HT1080 (cell line): ENCODE measurements at places on chromosomes 1 and 21. TPM values are rescaled to one million over a fixed set of nuclear protein-coding genes. Genes with fewer than 3 reads are reported as not detected.

DNA sequence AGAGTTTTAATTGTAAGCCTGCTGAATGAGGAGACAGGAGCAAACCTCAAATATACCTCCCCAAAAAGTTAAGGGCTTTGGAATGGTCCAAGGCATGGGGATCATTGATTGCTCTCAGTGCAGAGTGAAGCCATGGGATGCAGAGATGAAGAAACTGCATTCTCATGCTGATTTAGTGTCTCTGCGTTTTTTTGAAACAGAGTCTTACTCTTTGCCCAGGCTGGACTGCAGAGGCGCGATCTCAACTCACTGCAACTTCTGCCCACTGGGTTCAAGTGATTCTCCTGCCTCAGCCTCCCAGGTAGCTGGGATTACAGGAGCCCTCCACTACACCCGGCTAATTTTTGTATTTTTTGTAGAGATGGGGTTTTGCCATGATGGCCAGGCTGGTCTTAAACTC lies 99.3 kb upstream of the ETV3 start:
- DNase-seq = no peak

GRCh38 chr21:39022035-39022434 lies 161.2 kb downstream of the PSMG1 start:
- DNase-seq = no peak

- no peak for DNase-seq
These were observed 158.3 kb downstream of the SDCCAG8 start for GRCh38 chr1:243414152-243414494.

- no peak for DNase-seq
These were observed 105.1 kb downstream of the PCBP3 start for GRCh38 chr21:45748593-45748992.

GRCh38 chr21:45511007-45511406 lies 31.2 kb downstream of the SLC19A1 start:
- no peak for DNase-seq

GRCh38 chr1:175675017-175675416 lies 68.4 kb downstream of the TNR start:
- no peak for DNase-seq

DNA sequence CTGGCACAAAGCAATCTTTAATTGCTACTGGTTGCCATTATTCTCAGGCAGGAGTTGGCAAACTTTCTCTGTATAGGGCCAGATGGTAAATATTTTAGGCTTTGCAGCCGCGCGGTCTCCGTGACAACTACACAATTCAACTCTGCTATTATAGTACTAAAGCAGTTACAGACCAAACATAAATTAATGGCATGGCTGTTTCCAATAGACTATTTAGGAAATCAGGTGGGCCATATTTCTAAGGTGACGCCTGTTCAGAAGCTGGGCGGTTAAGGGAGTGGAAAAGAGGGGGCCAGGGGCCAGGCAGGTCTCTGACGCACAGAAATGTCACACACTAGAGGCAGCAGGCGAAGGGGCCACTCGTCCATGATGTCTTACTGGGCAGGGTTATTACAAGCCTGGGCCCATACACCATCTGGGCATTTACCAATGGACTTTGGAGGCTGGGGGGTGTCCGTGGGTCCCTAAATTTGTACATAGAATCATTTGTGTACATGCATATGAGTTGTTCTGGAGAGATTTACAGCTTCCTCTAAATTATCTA lies 80.1 kb downstream of the STUM start:
- no peak for DNase-seq

GRCh38 chr21:46067505-46068201 lies 30.3 kb upstream of the COL6A2 start:
- DNase-seq = no peak

DNA sequence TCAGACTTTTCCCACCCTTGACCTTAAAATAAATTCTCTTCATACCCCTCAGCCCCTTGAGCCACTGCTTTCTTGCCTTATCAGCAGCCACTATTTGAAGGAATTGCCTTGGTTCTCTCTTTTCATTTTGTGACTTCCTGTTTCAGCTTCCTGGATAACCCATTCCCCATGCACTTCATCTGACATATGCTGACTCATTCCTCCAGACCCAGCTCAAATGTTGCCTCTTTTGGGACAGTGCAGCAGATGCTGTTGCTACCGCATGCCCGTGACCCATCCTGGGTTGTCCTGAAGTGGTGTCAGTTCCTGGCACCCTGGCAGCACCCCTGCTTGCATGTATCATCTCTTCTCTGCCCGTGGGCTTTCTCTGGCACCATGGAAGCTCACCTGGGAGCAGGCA lies 496.1 kb downstream of the PTPRU start:
- DNase-seq = peak; percentile 37

GRCh38 chr1:21302747-21303715 lies 12.8 kb upstream of the ECE1 start:
- peak; percentile 67 for DNase-seq

GRCh38 chr21:43871487-43871886 lies 6.5 kb downstream of the AGPAT3 start:
- DNase-seq = no peak

GRCh38 chr1:161192476-161193465 lies 6.1 kb downstream of the ADAMTS4 start:
- DNase-seq = peak; percentile 70

GRCh38 chr1:41898191-41898713 lies 20.5 kb downstream of the HIVEP3 start:
- peak; percentile 92 for DNase-seq

DNA sequence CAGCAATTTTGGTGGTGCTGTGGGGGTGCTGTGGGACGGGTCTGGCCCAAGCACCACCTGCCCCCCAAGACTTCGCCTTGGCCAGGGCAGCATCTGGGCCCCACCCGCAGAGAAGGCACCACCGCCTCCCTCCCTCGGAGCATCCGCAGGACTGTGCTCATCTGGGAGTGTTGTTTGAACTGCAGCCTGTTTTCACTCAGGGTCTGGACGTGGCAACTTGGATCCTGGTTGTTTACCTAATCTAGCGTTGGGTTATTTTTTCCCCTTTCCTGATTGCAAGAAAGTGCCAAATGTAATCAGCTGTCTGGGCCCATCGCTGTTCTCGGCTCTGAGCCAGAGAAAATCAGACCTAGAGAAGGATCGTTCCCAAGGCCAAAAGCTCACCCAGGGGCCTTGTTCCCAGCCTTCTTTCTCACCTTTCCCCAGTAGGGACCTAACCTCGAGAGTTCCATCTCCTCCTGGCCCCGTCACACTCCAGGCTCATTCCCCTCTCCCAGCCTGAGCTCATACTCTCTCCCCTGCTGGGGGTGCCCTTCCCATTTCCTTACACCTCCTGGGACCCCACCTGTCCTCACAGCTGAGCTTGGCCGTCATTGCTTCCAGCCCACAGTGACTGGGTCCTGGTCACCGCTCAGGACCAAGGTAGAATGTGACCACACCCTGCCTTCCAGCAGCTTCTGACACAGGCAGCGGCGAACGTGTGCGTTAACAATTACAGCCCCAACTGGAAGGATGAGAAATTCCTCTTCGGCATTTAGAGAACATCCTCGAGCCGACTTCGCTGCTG lies 72.0 kb upstream of the FAM20B start:
- no peak for DNase-seq

- DNase-seq = no peak
These were observed 26.3 kb downstream of the PCSK9 start for GRCh38 chr1:55065648-55066047.

ATPAF1 gene
- total RNA-seq = 57.8 and 58.5 TPM in 2 replicates

NKAIN1 gene
- 0.58 TPM in 1 of 2 replicates, not detected in the other for total RNA-seq

MAD2L2 gene
- 70.5 and 72.2 TPM in 2 replicates for total RNA-seq

NHLH1 gene
- 0.18 TPM in 1 of 2 replicates, not detected in the other for total RNA-seq

SLC6A9 gene
- total RNA-seq = 4.1 and 6.4 TPM in 2 replicates

CELA3B gene
- total RNA-seq = not detected in 2 replicates
